OCI-LY7 (cell line): ENCODE measurements at places on chromosomes 6 and 20. TPM values are rescaled to one million over a fixed set of nuclear protein-coding genes. Genes with fewer than 3 reads are reported as not detected.

DNA sequence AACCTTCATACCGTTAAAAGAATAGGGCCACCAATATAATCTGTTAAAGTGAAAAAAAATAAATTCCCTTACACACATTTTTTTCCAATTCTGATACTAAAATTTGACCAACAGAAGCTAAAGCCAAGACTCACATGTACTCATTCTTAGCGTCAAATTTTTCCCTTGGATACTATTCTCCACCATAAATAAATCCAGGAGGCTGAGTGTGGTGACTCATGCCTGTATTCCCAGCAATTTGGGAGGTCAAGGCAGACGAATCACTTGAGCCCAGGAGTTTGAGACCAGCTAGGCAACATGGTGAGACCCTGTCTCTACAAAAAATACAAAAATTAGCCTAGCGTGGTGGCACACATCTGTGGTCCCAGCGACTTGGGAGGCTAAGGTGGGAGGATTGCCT is 43.9 kb downstream of the SCML4 start:
- DNase-seq, result no peak

DNA sequence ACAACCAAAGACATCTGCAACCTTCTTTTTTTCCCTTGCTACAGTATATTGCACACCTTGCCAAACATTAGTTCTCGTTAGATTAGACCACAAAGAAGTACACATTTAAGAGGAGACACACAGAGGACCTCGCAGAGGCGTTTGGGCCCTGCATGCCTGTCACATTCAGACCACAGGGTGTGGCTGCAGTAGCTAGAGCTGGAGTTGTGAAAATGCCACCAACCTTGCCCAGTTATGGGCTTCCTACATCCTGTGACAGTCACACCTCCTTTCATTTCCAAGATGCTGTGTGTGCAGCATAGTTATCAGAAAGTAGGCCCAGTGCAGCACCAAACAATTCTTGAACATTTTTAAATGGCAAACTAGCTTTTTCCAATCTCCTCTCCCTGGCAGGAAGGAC is 2.4 kb downstream of the SYNE1 start:
- no peak for DNase-seq

GRCh38 chr20:11777387-11778205 is 140.1 kb upstream of the BTBD3 start:
- DNase-seq, result no peak

- DNase-seq, result no peak
Measured at GRCh38 chr6:148055419-148055818, 287.2 kb upstream of the SASH1 start.

FAM162B gene
- not detected in 2 replicates for total RNA-seq

GRCh38 chr6:157587127-157587926 is 206.3 kb downstream of the ZDHHC14 start:
- DNase-seq, result no peak
